Activated CD8-positive, alpha-beta T cell treated with anti-CD3 and anti-CD28 coated beads for 36 hours (primary cell): ENCODE measurements at places on chromosomes 6 and 20.
A peak's percentile ranks its signal among the peaks of the same experiment; 100 is the strongest.

DNA sequence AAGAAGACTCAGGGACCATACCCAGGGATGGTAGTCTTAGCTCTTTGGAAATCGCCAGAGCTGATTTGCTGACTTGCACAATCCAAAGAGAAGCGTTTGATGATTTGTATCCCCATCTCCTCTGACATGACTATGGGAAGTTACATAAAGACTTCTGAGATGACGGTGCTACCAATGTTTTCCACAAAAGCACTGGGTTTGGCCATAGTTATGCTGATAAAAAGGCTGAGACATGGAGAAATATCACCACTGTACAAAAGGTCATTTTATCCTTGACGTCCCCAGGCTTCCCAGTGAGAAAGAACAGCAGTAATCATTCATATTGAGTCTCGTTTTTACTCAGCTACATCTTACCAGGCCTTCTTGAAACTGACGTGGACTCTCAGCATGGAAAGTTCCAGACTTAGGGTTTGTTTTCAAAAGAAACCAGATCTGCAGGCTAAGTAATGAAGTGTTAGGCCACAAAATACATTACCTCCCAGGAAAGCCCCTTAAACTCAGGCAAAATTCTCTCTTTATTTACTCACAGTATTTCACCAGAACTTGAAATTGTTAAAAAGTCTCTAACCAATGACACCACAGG, 370.3 kb upstream of the JARID2 start:
- DNase-seq = peak; percentile 70
- no peaks in the 10 kb centered on the region for H3K36me3 ChIP-seq
- peak overlapping the region; percentile 96 for H3K27ac ChIP-seq
- H3K27me3 ChIP-seq = no peaks in the 10 kb centered on the region
- no peak overlapping the region for H3K4me3 ChIP-seq

DNA sequence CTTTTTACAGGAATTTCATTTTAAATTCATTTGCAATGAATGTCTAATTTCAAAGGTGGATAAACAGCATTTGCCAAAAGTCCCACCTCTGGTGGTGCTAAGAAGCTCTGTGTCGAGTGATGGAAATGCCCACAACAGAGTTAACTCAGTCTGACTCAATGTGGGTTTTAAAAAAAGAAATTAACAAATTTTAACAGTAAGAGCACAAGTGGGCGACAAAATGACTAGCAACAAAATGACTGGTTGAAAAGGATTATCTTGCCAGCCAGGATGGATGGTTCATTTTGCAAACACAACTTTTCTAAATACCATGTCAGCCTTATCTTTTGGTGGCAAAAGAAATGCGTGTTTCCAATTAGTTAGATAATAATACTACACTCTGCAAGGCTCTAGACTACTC, 14.3 kb upstream of the TAGAP start:
- H3K27ac ChIP-seq = peak overlapping the region; percentile 95
- peak overlapping the region; percentile 24 for H3K4me3 ChIP-seq
- H3K36me3 ChIP-seq = peaks cover 14% of the 10 kb centered on the region
- peaks cover 96% of the 10 kb centered on the region for H3K4me1 ChIP-seq
- peak; percentile 70 for DNase-seq

GRCh38 chr20:39699166-39699725, 737.1 kb downstream of the DHX35 start:
- no peaks in the 10 kb centered on the region for H3K36me3 ChIP-seq
- H3K27me3 ChIP-seq = no peaks in the 10 kb centered on the region
- no peak overlapping the region for H3K4me3 ChIP-seq
- H3K4me1 ChIP-seq = no peaks in the 10 kb centered on the region
- H3K27ac ChIP-seq = no peak overlapping the region

DNA sequence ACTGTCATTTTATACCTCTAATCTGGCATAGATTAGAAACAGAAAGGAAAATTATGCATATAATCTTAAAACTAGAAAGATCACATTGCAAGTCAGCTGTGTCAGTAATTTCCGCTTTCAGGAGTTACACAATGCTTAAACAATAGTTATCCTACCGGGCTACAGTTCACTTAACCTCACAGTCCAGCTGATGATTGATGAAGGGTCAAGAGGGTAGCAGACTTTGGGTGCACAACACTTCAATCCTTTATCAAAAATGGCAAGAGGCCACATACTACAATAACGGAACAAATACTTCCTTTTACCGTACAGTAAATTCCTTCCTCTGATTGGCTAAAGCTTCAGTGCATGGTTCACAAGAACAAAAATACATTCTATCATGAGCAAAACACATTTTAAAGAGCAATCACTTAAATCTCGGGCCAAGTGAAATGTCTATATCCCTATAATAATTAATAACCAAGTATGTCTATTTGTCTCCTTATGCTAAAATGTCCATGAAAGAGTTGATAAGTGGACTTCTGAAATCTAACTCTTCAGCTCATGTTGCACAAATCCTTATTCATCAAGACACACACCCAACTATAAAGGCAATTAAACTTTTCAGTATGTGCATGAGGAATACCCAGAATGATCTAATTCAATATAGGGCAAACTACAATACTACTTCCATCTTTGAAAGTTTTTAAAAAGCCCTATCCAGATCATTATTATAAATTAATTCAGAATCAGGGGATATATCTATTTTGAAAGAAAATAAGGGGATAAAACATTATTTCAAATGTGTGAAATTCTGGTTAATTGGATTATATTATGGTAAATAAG, 76.8 kb downstream of the HIVEP2 start:
- peaks cover 25% of the 10 kb centered on the region for H3K36me3 ChIP-seq
- H3K4me3 ChIP-seq = peak overlapping the region; percentile 48
- peaks cover 89% of the 10 kb centered on the region for H3K4me1 ChIP-seq
- H3K27me3 ChIP-seq = no peaks in the 10 kb centered on the region

- H3K36me3 ChIP-seq = no peaks in the 10 kb centered on the region
- H3K4me3 ChIP-seq = no peak overlapping the region
- H3K27me3 ChIP-seq = peaks cover 40% of the 10 kb centered on the region
- peaks cover 10% of the 10 kb centered on the region for H3K4me1 ChIP-seq
- H3K27ac ChIP-seq = no peak overlapping the region
Measured at GRCh38 chr20:38304845-38305447, 990 bp downstream of the BPI start.

DNA sequence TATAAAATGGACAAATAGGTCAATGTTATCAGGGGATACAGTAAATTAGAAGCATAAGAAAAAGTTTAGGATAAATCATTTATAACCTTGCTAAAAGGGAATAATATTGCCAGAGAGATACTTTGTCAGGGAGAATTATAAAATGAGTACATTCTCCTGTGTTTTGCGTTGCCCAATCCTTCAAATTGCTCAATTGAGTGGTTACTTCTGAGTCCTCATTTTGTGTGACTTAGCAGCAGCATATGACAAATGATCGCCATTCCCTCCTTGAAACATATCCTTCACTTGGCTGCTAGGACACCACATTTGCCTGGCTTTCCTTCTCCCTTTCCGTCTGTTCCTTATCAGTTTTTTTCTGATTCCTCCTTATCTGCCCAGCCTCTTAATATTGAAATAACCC, 106.7 kb upstream of the FLRT3 start:
- H3K4me1 ChIP-seq = no peaks in the 10 kb centered on the region
- no peak overlapping the region for H3K27ac ChIP-seq
- no peaks in the 10 kb centered on the region for H3K27me3 ChIP-seq

- no peak overlapping the region for H3K4me3 ChIP-seq
- H3K36me3 ChIP-seq = peaks cover 2% of the 10 kb centered on the region
- peaks cover 5% of the 10 kb centered on the region for H3K4me1 ChIP-seq
- no peak overlapping the region for H3K27ac ChIP-seq
Measured at GRCh38 chr6:134324766-134325165, 6.9 kb upstream of the SGK1 start.

GRCh38 chr6:132919045-132919860, 104.9 kb downstream of the RPS12 start:
- H3K27ac ChIP-seq = no peak overlapping the region
- H3K4me1 ChIP-seq = no peaks in the 10 kb centered on the region
- H3K4me3 ChIP-seq = no peak overlapping the region
- H3K36me3 ChIP-seq = no peaks in the 10 kb centered on the region

DNA sequence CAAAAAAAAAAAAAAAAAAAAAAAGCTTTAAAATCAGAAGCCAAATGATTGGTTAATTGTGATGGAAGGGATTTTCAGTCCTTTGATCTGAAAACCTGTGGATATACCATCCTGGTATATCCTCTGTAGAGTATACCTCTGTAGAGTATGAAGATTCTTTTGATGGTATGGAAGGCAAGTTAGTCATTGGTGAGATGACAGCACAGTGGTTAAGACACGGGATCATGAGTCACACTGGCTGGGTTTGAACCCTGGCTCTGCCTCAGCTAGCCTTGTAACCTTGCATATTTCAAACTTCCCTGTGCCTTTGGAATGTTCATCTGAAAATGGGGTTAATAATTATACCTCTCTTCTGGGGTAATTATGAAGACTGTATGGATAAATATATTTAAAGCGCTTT, 179.3 kb downstream of the CARMIL1 start:
- DNase-seq = peak; percentile 31
- H3K27me3 ChIP-seq = no peaks in the 10 kb centered on the region
- H3K4me3 ChIP-seq = no peak overlapping the region
- peaks cover 2% of the 10 kb centered on the region for H3K4me1 ChIP-seq

DNA sequence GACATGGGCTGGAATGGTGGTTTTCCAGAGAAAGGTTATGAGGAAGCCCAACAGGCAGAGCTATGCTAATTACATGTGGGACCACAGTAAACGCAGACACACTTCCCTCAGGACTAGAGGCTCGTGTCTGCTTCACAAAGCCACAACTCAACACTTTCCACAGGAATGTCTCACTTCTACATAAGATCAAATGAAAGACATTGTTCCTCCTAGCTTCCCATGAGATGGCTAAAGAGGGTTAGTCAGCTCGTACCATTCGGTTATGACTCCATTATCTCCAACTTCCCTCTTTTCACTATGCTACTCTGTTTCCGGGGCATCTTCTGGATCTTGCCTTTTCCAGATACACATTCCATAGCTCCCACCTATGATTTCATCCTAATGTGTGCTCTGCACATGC, 29.1 kb upstream of the ZC3H12D start:
- H3K4me3 ChIP-seq = no peak overlapping the region
- no peak for DNase-seq
- peaks cover 51% of the 10 kb centered on the region for H3K4me1 ChIP-seq
- H3K36me3 ChIP-seq = peaks cover 33% of the 10 kb centered on the region
- H3K27me3 ChIP-seq = no peaks in the 10 kb centered on the region
